ENCODE measurements at places on chromosomes 2 and 18.

DNA sequence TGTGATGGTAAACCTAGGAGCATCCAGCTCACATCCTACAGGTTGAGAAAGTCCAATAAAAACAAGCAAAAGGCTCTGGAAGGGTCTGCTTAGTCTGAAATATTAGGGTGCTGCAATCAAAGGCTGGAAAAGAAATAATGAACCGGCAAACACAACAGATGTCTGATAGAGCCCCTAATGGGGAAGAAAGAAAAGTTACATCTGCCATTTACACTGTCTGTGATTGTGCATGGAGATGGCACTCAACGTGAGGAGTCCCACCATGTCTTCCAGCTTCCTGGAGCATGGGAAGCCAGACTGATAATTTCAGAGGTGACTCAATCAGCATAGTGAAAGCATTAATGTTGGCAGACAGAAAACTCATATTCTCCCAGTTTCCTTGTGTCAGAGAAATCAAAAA lies 307.8 kb downstream of the EPHA4 start:
- no peak for DNase-seq

DNA sequence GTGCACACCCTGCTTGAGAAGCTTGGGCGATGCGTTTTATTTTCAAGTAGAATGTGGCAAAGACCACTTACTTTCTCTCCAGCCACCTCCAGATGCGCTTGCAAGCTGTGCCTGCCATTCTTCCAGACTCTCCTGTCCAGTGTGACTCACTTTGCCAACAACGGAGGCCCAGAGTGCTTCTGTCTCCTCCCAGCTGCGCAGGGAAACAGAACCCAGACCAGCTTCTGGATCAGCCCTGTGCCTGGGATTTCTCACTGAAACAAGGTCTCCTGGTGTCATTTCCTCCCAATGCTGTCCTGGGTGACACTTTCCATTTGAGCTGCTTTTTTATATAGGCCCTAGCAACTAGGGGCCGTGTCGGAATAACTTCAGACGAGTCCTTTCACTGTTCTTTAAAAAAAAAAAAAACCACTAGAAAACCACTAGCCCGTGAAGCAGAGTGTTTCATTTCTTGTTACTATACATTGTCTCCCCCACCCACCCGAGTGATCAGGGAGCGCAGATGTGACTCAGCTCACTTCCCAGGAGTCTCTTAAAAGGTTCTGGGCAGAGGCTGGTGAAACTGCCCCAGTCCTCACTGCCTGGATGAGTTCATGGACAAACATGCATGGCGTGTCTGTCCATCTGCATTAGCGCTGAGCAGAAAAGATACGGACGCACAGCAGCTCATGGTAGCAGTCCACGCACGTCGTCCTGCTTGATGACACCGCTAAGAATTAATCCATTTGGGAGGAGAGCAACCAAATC lies 25.3 kb upstream of the RPL31 start:
- DNase-seq = no peak

DNA sequence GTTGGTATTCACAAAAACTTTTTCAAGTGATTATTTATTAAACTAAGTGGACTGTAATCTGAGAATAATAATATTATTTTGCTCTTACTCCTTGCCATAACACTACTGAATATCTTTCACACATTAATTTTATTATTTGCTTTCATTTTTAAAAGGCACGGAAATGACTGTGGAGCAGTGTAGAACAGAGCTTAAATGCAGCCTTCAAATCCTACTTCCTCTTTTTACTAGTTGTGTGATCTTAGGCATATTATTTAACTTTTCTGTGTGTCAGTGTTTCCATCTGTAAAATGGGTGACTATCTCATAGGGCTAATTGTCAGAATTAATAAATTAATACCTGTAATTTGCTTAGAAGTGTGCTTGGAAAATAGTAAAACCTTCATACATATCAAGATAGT lies 55.5 kb upstream of the SLC8A1 start:
- no peak for DNase-seq

DNA sequence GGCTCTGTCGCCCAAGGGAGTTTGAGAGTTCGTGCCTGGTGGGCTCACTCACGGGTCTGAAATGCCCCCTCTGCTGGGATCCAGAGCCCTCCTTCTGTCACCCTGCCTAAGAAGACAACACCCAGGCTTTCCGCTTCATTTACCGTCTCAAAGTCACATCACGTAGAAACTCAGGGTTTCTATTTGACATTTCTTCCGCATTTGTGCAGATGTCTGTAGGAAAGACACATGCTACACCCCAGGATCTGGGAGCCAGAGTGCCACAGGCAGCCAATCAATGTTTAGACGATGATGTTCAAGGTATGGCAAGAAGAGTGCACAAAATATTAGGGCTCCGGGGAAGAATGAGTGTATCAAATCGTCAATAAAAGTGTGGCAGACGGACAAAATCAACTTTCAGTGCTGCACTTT lies 24.4 kb upstream of the ACKR3 start:
- DNase-seq = no peak

GRCh38 chr2:129756276-129756675 lies 223.2 kb upstream of the RAB6C start:
- DNase-seq = no peak

- no peak for DNase-seq
These were observed 48.0 kb downstream of the SERPINB8 start for GRCh38 chr18:64017870-64018269.

DNA sequence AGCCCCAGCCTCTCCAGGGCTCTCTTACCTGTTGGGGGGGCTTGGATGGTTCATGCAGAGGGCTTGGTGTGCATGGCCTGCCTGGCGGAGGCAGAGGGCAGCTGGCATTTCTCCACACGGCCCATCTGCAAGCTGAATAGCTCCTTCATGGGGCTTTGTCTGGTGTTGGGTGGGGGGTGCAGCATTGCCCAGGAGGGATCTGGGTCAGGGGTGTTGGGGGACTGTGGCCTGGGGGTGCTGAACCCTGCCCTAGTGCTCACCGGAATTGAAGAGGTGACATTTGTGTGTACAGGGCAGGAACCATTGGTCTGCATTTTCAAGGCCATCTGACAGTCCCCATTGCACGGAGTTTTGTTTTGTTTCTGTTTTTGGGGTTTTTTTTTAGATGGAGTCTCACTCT lies 58.8 kb upstream of the HAAO start:
- DNase-seq = no peak

GRCh38 chr2:98149333-98149697 lies 62.3 kb downstream of the VWA3B start:
- DNase-seq = peak; percentile 39

DNA sequence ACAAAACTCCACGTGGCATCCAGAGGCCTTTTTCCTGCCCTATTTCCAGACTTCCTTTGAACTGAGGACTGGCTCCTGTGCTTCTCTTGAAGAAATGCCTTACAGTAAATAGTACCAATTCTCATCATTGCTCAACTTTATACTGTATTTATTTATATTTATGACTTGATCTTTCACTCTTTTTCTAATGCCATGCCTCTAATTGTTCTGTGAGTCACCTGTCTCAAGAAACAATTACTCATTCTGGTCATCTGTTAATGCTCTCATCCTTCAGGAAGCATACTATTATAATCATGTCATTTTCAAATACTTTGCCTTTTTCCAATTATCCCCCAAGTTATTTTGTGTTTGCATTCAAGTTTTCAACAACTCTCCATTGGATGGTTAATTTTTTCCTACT lies 85.9 kb downstream of the DCDC2C start:
- DNase-seq = no peak

- DNase-seq = no peak
These were observed 571 bp downstream of the EEF1B2 start for GRCh38 chr2:206160125-206160806.

DNA sequence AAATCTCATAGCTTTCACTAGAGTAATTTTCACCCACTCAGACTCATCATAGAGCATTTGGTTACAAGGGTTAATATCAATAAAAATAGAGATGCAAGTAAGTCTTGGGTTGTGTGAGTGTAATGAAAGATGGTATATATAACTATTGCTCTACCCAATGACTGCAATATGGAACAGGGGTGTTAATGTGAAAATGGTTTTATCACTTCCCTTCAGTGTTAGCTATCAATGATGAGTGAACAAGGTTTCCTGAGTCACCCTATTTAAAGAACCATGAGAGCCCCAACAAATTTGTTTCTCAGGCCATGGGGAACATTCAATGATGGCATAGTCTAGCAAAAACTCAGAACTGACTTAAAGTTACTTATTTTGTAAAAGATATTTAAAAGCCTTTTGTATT lies 1133.6 kb upstream of the ZEB2 start:
- no peak for DNase-seq

DNA sequence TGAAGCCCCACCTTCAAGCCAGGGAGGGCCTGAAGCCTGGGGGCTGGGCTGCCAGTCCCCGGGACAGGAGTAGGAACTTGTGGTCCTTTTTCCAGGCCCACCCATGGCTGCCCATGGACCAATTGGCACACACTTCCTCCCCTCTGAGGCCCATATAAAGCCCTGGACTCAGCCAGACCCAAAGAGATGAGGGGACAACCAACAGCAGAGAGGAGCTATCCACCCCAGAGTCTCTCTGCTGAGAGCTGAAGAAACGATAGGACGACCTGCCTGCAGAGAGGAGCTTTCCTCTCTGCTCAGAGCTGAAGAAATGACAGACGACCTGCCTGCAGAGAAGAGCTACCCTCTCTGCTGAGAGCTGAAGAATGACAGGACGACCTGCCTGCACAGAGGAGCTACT lies 43.8 kb upstream of the PEX13 start:
- no peak for DNase-seq

DNA sequence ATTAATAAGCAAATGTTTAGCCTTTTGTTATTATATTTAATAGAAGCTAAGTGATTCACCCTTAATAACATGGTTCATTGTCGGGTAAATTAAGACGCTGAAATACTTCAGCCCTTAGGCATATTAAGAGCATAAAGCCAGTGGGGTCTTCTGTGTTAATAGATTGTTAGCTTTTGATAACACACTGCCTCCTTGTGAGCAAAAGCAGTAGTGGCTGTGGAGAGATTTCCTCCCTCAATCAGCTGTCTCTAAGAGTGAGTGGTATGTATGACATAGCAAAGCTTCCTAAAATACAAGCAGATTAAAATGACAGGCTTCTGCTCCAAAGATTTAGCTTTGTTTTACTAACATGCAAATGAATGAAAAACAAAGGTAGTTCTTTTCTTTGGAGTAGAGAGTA lies 143.7 kb upstream of the SYT4 start:
- DNase-seq = no peak

GRCh38 chr2:147388217-147388616 lies 456.6 kb upstream of the ACVR2A start:
- DNase-seq = no peak

DNA sequence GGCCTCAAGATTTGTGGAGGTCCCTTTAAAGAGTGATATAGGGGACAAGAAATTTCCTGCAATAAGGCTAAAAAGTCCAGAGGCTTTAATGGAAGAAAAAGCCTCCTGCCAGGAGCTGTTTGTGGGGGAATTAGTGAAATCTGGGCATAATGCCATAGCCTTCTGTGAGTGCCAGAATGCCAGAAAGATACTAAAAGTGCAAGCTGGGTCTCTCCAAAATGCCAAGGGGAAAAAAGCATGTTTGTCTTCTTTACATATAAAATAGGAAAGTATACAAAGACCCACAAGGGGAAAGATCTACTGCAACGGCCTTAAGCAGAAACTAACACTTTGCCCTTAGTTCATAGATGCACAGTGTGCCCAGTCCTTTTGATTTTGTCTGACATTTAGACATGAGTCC lies 647.7 kb upstream of the ZNF804A start:
- no peak for DNase-seq

DNA sequence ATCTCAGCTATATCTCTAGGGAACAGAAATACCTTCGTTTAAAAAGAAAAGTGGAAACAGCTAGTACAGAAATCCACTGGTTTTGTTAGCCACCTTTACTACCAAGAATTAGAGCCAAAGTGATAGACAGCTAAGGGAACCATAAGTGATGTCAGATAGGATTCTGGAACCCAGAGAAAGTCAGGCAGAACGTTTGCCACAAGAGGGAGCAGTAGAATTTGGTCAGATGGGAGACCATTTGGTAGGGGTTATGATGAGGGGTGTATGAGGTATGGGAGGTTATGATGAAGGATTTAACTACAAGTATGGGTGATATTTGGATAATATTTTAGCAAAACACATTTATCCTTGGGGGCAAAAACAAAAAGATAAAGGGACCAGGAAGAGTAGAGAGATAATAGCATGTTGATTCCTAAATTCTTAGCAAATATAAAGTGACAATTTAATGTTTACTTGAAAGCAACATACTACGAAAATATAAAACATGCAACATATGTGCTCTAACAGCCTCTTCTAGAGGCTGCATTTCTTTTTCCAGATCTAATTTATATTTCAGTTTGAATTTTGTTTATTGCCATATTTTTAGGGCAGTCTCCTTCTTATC lies 3.3 kb downstream of the SLC8A1 start:
- no peak for DNase-seq

DNA sequence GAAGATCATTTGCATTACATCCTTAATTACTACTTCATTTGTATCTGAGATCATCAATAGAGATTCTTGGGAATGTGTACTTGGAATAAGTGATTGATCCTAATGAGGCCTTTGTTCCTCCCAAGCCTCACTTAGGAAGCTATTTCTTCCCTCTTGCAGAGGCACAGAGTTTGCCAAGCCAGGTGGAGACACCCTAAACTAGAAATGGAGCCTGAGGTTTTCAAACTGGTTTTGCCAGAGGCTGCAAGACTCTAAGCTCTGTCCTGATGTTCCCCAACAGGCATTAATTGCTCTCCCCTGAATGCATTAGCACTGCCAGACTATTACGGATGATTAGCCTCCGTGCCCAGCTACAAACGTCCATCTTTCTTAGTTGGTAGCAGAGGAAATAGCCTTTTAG lies 125.2 kb upstream of the LGALSL start:
- DNase-seq = no peak

DNA sequence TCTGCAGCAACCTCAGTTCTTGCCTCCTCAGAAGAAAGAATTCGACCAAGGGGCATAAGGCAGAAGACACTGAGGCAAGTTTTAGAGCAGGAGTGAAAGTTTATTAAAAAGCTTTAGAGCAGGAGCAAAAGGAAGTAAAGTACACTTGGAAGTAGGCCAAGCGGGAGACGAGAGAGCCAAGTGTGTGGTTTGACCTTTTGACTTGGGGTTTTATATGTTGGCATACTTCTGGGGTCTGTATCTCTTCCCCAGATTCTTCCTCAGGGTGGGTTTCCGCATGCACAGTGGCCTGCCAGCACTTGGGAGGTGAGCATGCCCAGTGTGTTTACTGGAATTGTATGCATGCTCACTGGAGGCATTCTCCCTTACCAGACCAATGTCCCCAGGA lies 59.3 kb upstream of the ANKRD44 start:
- no peak for DNase-seq

DNA sequence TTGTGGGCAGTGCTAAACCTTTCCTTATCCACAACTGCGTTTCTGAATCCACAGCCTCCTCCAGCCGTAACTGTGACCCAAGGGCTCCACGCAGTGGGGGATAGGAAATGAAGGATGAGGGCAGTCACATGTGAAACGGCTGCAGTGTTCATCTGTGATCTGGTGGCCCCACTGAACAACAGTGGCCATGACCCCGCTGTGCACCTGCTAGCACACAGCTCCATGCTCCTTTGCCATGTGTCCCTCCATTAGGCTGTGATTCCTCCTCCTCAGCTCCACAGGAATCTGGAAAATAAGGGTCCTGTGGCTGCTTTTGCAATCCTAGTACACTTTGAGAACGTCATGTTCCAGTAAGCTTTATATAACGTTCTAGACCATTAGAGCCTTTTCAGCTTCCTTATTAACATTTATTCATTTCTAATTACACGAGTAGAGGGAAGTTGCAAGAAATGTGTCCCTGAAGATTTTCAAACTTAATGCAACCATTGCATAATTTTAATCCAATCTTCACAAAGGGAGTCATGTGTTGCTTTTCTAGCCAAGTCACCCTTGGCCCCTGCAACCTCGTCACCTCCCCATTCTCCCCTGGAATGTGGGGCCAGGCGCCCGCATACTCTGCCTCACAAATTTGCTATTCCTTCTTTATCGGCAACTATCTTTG lies 7.1 kb upstream of the NAPG start:
- peak; percentile 66 for DNase-seq

All from amygdala (tissue), 56 donors.